ENCODE measurements at places on chromosomes 7 and 10.

DNA sequence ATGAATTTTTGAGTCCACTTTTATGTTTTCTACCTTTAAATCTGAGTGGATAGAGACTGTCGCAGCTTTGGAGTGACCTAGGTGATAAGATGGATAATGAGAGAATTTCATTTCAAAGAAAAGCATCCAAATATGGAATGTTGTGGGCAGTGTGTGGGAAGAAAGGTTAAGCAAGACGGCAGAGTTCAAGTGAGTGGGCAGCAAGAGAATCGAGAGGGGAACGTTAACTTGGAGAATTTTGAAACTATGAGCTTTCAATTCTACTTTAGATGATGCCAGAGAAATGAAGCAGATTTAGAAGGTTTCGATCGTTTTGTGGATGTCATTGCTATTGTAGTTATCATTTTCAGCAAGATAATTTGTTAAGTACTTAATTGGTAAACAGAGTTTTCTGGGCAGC lies 73.0 kb downstream of the XRCC2 start:
- DNase-seq, result no peak

DNA sequence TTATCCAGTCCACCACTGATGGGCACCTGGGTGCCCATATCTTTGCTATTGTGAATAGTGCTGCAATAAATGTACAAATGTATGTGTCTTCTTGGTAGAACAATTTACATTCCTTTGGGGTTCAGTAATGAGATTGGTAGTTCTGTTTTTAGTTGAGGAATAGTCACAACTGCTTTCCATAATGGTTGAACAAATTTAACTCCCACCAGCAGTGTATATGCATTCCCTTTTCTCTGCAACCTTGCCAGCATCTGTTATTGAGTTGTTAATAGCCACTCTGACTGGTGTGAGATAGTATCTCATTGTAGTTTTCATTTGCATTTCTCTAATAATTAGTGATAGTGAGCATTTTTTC lies 27.8 kb downstream of the COA1 start:
- no peak for DNase-seq

GRCh38 chr10:83017076-83017867 lies 1122.0 kb upstream of the GHITM start:
- DNase-seq, result no peak

DNA sequence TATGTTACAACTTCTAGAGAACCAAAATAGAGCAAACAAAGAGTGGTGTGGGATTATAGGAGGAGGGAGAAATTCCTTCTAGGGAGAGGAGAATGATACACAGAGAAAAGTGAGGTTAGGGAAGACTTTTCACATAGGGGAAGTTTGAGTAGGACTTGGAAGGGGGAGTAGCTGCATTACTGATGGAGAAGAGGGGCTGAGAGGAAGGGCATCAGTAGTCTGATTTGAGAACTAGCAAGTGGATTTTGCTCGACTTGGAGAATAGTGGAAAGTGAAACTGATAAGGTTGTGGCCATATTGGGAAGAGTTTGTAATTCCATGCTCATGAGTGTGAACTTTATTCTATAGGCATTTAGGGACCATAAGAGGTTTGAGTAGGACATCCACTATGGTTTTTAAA lies 6.1 kb downstream of the NRF1 start:
- DNase-seq, result no peak

GRCh38 chr7:107286751-107287621 lies 118.2 kb downstream of the HBP1 start:
- DNase-seq, result no peak

DNA sequence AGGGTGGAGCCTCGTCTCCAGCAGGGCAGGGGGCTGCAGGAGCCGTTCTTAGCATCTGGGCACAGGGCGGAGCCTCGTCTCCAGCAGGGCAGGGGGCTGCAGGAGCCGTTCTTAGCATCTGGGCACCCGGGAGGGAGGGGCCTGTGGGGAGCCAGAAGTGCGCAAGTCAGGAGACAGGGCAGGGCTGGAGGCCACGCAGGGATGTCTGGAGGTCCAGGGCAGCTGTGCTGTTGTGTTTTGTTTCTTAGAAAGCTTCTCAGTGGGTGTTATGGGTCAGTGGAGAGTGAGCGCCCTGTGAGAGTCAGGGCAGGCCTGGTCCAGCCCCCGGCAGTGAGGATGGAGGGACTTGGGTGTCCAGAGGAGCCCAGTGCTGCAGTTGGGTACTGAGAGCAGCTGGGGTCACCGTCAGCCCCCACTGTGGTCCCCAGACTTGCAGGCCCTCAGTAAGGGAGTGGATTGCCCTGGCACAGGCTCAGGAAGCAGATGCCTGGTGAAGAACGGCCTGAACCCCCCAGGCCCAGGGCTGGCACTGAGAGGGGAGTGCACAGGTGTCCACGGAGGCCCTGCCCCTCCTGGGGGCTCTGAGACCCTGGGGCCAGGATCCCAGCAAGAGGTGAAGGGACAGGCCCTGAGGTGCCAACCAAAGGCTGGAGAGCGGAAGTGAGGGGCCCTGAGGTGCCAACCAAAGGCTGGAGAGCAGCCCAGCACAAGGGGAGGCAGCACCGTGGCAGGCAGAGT lies 29.8 kb downstream of the FAM20C start:
- DNase-seq, result no peak

- DNase-seq, result no peak
Observed at GRCh38 chr7:109835577-109835976, 1255.3 kb upstream of the LRRN3 start.

DNA sequence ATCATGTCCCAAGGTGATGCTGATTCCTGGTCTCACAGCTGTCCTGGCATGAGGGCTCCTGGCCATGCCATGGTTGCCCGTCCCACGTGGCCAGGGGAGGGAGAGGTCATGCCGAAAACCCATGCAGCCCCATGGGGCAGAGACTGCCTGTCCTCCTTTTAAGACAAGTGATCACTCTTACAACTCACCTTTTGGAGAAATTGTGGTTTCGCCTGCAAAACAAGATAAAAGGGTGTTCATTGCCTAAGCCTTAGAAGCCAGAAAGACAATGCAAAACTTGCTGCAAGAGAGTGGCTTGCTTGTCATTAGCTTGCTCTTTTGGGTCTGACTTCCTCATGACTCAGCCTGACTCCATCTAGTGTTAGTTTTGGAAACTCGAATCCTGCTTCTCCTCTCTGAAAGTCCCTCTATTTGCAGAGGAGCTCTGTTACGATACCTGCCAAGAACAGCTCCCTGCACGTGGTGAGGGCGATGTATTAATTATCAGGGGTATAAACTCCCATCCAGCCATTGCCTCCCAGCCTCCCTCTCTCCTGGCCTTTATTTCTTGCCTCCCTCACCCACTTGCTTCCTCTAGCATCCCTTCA lies 26.7 kb downstream of the TMEM273 start:
- DNase-seq, result no peak

- DNase-seq, result no peak
Observed at GRCh38 chr10:131746241-131746711, 154.5 kb upstream of the PPP2R2D start.

GRCh38 chr10:49585387-49585786 lies 24.7 kb upstream of the SLC18A3 start:
- no peak for DNase-seq

DNA sequence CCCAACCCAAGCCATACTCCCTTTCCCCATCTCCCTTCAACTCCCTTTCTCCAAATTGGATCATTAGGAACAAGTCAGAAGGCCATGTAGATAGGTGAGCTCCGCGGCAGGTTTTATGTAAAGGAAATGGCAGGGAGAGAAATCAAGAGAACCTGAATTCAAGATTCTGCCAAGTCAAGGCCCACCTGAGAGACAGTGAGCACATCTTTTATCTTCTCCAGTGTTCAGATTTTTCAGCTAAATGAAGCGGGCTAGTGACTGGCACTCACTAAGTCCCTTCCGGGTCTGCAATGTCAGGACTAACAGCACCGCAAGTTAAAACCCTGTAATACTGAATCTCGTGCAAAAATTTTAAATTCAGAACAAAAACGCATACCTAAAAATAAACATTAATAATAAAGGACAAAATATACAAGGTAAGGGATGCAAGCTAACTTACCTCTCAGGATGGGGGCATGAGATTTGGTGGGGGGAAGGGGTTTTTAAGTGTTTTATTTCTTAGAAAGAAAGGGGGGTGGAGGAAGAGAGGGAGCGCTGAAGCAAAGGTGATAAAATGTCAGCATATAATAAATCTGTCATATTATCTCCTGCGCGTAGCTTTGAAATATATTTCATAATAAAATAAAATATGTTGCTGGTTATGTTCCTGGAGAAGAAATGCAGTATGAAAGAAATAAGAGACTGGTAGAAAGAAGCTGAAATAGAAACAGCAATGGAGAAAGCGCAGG lies 17.6 kb downstream of the TCAF1 start:
- DNase-seq, result no peak

DNA sequence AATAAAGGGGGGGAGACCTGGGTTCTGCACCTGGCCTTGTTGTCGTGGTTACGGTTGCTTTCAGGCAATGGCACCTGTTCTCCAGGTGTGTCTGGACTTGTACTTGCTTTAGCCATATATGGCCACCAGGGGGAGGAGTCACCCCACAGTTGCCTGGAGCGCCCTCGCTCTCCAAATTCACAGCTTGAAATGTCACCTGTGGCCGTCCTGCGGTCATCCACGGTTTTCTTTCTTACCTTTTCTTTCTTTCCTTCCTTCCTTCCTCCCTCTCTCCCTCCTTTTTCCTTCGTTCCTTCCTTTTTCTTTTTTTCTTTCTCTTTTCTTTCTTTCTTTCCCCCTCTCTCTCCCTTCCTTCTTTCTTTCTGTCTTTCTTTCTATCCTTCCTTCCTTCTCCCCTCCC lies 157.2 kb upstream of the ZNF92 start:
- no peak for DNase-seq

DNA sequence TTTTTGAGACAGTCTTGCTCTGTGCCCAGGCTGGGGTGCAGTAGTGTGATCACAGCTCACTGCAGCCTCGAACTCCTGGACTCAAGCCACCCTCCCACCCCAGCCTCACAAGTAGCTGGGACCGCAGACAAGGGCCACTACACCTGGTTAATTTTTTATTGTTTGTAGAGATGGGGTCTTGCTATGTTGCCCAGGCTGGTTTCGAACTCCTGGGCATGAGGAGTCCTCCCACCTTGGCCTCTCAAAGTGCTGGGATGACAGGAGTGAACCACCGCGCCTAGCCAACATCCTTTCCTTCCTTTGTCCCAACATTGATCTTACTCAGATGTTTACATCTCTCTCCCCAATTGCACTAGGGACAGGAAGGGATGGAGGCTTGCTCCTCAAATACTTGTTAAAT lies 3.3 kb downstream of the GTF2IRD1 start:
- no peak for DNase-seq

DNA sequence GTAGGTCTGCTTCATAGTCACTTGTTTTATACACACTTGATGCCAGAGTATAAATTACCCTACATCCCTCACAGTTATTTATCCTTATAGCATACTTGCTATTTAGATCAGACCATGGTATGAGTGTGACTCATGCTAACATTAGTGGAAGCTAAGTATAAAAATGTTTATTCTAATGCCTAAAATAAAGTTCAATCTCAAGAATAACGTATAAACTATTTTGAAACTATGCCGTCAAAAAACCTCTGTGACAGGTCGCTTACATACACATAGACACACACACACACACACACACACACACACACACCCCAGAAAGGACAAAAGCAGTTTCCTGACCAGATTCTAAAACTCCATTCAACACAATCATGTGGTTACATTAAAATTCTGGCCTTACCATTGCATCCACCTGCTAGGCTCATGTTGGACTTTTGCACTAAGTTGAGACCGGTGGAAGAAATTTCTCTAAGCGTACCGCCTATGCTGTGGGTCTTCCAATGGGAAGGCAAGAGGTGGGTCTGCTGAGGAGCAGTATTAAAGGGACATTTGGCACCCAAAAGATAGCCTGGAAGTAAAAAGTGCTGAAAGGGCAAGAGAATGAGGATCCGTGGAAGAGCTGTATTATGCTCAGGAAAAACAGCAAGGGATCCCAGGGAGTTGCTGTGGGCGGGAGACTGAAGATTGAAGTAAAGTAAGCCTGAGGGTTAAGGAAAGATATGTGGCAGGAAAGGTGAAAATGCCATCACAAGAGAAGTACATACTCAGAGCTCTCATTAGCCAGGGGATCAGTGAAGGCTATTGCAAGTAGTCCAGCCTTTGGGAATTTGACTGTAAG lies 5.0 kb downstream of the FOXP2 start:
- no peak for DNase-seq

DNA sequence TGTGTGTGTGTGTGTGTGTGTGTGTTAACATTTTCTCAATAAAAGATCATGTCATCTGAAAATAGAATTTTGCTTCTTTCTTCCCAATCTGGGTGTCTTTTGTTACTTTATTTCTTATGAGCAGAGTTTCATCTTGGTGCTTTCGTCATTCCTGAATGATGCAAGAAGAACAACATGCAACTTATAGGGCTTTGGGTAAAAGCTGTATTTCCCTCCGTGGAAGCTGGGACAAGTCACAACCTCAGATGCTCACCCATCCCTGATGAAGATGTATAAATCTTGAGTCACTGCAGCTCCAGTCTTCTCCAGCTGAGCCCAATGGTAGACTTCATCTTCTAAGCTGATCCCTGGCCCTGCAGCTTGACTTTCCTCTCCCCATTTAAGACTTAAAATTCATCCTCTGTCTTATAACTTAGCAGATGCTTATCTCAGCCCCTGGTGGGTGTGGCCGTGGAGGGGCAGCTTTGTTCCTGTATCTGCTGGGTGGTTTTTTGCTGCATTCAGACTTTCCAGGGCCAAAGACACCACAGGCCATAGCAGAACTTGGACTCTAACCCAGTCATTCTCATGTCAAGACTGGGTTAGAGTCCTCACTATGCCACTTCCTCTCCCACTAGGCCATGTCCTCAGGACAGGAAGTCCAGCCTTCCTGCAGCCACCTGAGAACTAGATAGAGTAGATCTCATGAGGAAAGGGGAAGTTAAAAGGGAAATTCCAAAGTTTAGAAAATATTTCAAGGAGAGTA lies 356.4 kb downstream of the TNS3 start:
- DNase-seq, result no peak

GRCh38 chr7:94452239-94452638 lies 57.4 kb upstream of the CASD1 start:
- no peak for DNase-seq

DNA sequence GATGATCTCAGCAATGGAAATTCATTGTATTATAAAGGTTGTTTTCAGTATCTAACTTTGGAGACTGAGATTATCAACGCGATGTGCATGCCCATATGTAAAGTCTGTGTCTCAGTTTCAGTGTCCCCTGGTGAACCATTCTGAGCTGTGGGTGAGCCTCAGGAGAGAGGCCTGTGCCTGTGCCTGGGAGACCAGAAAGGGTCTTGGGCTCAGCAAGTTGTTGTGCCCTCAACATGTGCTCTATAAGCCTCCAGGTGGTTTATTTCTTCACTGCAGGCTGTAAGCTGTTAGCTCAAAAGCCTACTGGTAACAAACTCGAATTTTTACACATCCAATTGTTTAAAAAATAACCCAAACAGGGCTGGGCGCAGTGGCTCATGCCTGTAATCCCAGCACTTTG lies 151.9 kb downstream of the PKD1L1 start:
- no peak for DNase-seq

DNA sequence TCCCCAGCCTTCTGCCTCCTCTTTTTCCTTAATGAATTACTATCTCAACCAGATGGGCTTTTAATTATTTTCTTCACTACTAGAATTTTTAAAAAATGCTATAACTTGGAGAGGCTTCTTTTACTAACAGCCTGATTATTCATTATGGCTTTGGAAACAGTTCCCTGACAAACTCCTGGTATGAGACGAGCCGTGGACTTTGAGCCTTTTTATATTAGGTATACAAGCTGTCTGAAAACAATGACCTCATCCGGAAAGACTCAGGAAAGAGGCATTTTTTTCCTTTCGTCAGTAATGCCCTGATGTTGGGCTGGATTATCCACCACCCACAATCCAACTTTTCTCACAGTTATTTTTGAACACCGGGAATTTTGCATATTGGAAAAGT lies 26.7 kb upstream of the ABLIM1 start:
- no peak for DNase-seq
